ENCODE measurements at places on chromosomes 5 and 9.

- DNase-seq, result no peak
These were observed 20.4 kb downstream of the ROPN1L start for GRCh38 chr5:10461904-10462555.

DNA sequence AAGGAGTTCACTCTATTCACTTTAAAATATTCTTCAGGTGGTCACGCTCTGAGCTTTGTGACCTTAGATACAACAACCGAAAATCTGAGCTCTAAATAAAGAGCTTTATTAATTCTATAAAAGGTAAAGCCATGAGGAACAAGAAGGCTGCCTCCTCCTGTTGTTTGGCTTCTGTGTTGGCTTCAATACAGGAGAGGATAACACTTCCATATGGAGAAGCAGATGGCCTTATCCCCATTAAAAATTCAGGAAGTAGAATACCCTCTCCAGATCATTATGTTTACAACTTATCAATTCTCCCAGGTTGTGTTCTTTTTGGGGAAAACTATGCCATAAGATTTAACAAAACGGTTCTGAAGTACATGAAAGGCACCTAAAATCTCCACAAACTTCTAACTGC lies 128.4 kb downstream of the TTC39B start:
- no peak for DNase-seq

- DNase-seq, result no peak
These were observed 258.7 kb upstream of the IRX4 start for GRCh38 chr5:2141254-2142000.

- no peak for DNase-seq
These were observed 33.4 kb upstream of the ARAP3 start for GRCh38 chr5:141715346-141715905.

- no peak for DNase-seq
These were observed 20.7 kb downstream of the CWC27 start for GRCh38 chr5:64789457-64789856.

- DNase-seq, result no peak
These were observed 29.7 kb downstream of the SHB start for GRCh38 chr9:38039090-38039906.

GRCh38 chr5:7816535-7816901 lies 34.4 kb downstream of the CFAP90 start:
- no peak for DNase-seq

GRCh38 chr5:77322406-77322805 lies 111.9 kb downstream of the PDE8B start:
- DNase-seq, result no peak

- DNase-seq, result no peak
These were observed 233.1 kb upstream of the MSX2 start for GRCh38 chr5:174491265-174491664.

- DNase-seq, result no peak
These were observed 16.7 kb downstream of the MVB12B start for GRCh38 chr9:126343271-126343700.

All from activated CD8-positive, alpha-beta memory T cell treated with anti-CD3 and anti-CD28 coated beads for 1 hour (primary cell).